ENCODE measurements at places on chromosomes 6 and 20. TPM values are rescaled to one million over a fixed set of nuclear protein-coding genes. Genes with fewer than 3 reads are reported as not detected.

GRCh38 chr6:136148051-136148450 is 102.1 kb downstream of the MTFR2 start:
- DNase-seq = no peak

DNA sequence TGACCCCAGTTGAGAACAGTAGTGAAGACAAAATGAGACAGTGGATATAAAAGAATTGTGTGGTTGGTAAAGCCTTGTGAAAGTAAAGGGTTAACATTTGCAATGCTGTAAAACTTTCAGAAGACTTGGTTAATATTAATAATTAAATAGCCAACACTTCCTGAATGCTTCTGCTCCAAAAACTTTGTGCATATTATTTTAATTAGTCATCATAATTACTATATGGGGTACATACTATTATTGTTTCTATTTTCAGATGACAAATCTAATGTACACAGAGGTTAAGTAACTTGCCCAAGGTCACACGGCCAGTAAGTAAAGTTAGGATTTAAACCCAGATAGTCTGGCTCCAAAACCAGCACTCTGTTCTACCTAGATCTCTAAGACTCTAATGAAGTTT is 291.3 kb downstream of the OGFRL1 start:
- DNase-seq = no peak

The DEFB114 gene
- total RNA-seq = not detected

The STXBP5 gene
- 14.4 TPM for total RNA-seq

The MDFI gene
- 0.77 TPM for total RNA-seq

- no peak for DNase-seq
Observed at GRCh38 chr20:43653966-43654365, 12.9 kb upstream of the MYBL2 start.

- no peak for DNase-seq
Observed at GRCh38 chr6:149948011-149948410, 6.2 kb downstream of the ULBP2 start.

The MATN4 gene
- not detected for total RNA-seq

DNA sequence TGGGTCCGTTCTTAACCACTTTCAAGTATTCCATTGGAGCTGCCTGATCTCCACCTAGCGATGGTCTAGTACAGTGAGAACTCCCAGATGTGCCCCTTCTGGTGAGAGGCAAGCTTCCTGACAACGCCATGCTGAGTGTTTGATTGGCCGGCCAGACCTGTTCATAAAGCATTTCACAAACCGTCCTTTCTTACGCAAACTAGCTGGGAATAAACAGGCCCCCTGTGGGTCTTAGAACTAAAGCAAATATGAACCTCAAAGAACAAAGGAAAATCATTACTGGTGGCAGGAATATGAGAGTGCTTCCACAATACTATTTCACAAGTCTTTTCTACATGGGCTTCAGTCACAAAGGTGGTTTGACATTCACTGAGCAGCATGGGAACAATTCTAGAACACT is 15.6 kb upstream of the GCNT2 start:
- DNase-seq = no peak

GRCh38 chr6:114282292-114282691 is 60.5 kb downstream of the HS3ST5 start:
- no peak for DNase-seq

GRCh38 chr6:7894262-7895124 is 16.1 kb downstream of the TXNDC5 start:
- DNase-seq = no peak

The F13A1 gene
- 93.1 TPM for total RNA-seq

The KHDRBS2 gene
- total RNA-seq = not detected

The SLC23A2 gene
- total RNA-seq = 6.3 TPM

The SIRPB1 gene
- 0.27 TPM for total RNA-seq

The EFCAB8 gene
- not detected for total RNA-seq

The PCSK2 gene
- 0.74 TPM for total RNA-seq

DNA sequence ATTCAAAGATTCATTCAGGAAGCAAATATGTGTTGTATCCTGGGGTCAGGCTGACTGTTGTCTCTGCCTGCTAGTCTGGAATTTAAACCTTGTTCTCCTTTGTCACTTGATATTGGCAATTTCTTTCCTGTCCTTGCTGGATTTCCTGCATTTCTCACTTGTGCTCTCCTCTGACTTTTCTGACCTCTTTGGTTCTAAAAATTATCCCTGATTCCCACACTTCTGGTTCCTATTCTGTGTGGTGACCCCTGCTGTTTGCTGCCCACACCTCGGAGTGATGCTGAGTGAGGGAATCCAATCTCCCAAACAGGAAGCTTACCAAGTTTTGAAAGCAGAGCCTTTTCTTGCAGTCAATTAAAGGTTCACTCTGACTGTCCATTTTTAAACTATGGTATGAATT is 345.3 kb downstream of the CDKAL1 start:
- DNase-seq = no peak

DNA sequence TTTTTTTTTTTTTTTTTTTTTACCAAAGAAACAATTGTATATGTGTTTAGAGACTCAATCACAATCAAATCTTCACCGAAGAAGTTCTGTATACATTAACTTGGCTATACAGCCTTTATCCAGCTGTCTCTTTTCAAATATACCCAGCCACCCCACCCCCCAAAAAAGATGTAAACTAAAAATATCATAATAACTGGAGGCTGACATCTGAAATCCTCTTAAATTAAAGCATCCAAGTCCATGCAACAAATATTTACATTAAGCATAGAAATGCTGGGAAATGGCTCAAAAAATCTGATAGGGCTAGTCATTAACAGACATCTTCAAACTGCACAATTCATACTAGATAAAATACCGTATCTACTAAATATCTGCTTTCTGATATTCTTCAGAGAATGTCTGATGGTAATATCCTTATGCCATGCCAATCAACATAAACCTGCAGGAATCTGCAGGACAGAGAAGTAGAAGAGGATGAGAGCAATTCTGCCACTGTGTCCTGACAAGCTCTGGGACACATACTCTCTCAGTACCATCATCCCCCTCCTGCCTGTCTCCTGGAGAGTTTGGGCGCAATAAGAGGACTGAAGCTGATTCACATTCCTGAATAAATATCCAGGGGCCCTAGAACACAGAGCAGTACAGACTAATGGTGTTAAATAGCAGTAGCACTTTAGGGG is 152.4 kb downstream of the KIF6 start:
- no peak for DNase-seq

The CD93 gene
- 35.7 TPM for total RNA-seq

DNA sequence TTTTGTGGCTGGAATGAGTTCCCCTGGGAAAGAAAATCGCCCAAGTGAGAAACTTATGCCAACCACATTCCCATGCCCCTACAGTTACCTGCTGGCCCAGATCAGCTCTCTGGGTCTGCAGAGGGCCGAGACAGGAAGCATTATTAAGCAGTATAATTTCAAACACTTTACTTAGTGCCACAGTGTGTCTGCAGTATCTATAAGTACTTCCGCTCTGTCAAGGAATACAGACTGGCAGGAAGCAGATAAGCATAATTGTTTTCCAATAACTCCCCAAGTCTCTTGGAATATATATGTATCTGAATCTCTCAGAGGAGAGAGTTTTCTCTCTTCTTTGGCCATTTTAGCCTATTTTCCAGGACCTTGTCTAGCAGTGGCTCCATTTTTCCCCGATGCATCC is 24.9 kb downstream of the SAYSD1 start:
- no peak for DNase-seq

DNA sequence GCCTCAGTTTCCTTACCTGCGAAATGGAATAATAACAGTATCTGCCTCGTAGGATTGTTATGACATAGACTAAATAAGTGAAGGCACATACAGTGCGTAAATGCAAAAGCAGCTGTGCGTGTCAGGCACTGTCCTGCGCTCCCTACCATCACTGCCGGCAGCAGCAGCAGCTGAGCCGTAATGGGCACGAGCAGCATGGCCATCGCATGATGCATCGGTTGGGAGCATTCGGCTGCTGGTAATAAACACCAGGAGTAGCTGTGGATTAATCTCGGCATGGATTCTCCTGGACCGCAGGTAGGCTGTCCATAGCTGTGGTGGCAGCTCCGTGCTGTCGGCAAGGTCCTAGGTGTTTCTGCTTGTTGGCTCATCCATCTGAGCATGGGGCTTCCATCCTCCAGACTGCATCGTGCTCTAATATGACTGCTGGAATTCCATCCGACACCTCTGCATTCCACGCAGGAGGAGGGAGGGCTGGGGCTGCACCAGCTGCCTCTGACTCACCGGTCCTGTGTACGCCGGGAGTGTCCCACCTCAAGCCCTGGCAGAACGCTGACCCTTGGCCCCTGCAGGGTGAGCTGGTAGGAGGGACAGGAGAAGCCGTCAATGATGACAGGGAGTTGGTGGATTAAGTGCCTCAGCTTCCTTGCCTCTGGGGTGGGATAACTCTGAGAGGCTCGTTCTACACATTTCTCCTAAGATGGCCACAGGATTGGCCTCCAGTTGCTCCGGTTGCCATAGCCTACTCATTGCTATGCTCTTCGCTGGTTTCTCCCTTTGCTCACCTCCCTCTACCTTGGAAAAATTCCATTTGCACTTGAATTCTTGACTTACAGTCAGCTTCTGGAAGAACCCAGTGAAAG is 100.9 kb upstream of the PMEPA1 start:
- DNase-seq = no peak
